ENCODE measurements at places on chromosomes 7 and 10.

DNA sequence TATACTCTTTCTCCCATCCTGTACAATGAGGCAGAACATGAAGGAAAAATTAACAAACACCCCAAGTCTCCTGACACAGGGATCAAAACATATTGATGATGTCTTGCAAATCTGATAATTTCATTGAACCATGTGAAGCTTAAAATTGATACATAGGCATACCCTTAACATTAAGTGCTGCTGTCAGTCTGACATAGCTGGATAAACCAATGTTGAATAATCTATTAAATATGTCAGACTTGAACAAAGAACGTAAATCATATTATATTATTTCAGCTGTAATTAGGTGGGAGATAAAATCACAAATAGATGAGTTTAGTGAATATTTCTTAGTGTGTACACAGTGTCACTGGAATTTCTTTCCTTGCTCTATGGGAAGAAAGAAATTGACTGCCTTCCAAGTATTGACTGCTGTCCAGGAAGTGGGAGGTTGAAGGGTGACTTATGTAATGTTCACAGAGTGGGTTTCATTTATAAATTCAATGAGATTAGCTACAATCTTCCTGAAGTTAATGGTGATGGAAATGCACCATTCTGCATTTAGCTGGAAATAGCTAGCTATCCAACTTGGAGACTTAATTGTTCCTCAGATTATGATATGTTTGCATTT is 170.8 kb downstream of the AUTS2 start:
- DNase-seq = no peak

DNA sequence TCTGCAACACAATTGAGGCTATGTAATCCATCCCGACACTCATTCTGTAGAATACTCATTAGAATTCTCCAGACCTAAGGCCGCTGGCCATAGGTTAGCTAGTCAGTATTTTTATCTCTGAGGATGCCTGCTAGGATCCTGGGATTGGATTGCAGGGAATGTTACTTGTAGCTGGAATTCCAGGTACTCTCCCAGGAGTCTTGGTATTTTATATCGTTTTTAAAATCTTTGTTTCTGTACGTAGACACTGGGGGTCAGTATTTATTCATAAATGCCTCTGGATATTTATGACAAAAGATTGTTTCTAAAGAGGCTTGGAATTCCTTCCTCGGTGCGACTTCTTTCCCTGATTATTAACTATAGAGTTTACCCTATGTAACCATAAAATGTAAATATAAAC is 40.1 kb downstream of the BPGM start:
- DNase-seq = no peak

DNA sequence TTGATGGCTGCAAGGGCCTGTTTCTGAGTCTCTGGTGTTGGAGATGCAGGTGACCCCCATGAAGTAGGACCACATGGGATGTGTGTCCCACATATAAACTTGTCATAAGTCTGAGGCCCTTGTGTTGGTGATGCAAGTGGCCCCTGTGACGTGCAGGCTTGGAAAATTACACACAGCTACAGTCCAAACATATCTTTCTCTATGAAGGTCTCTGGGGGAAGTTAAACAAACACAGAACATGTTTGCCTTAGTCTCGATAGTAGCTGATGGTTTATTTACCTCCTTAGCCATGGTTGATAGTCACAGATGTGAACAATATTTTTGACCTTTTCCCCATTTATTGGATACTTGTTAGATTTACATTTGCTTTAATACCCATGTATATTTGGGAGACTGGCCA is 64.7 kb downstream of the ADCY1 start:
- no peak for DNase-seq

DNA sequence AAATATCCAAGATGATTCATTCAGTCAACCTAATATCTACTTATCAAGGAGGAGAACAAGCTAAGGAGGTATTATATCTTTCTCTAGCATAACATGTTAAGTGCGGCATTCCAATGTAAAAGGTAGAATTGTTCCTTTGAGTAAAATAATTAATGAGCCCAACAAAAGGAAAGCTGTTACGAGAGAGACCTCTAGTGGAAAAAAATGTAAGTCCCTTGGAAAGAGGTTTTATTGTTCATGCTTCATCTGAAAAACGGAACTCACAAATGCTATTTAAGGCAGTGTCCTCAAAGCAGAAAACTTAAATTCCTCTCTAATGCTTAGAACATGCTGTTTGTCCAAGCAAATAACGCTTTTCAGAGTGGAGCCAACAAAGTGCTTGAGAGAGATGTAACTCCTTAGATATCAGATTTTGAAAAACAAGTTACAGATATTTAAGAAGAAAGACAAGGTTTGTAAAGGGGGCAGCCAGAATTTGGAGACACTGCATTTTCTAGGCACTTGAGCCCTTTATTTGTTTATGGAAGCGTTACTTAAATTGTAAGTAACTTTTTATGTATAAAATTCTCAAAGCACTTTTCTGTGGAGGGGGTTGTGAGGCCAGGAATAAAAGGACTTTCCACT is 119.9 kb downstream of the TFEC start:
- DNase-seq = peak; percentile 39

- no peak for DNase-seq
These were observed 111.3 kb downstream of the PTPN20 start for GRCh38 chr10:47022311-47023131.

- no peak for DNase-seq
These were observed 45.3 kb downstream of the STARD3NL start for GRCh38 chr7:38223306-38223705.

GRCh38 chr7:94397722-94398121 is 3.0 kb downstream of the COL1A2 start:
- DNase-seq = no peak

DNA sequence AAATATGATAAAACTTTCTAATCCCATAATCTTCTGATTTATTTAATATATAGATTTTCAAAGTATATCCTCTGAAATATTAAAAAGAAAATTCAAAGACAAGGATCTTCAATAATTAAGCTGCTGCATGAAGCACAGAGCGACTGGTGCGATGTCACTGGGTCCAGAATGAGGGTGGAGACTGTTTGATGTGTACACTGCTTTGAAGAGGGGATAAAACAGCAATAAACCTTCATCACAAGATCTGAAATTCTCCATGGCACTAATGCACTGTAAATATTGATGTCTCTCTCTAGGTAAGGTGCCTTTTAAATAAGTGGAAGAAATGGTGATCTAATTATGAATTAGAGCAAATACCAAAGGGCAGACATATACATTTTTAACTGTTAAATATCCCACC is 337.8 kb downstream of the PARD3 start:
- no peak for DNase-seq

GRCh38 chr7:105131033-105131656 is 117.1 kb downstream of the KMT2E start:
- no peak for DNase-seq

DNA sequence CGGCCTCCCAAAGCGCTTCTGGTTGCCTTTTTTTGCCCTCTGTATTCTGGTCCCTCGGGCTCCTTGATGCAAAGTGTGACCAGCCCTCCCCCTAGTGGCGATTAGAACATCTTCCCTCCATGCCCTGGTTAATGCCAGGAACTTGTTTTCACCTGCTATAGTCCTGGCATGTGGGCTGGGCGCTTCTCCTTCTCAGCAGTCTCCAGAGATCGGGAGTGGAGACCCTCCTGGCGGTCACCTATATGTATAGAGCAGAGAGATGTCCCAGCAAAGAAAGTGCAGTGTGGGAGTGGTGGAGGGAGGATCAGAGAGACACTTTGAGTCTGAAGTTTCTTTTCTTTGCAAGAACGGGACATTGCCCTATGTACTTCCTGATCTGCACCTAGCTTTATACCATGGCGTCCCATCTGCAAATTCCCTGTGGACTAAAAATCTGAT is 264.1 kb downstream of the OTUD1 start:
- DNase-seq = no peak

DNA sequence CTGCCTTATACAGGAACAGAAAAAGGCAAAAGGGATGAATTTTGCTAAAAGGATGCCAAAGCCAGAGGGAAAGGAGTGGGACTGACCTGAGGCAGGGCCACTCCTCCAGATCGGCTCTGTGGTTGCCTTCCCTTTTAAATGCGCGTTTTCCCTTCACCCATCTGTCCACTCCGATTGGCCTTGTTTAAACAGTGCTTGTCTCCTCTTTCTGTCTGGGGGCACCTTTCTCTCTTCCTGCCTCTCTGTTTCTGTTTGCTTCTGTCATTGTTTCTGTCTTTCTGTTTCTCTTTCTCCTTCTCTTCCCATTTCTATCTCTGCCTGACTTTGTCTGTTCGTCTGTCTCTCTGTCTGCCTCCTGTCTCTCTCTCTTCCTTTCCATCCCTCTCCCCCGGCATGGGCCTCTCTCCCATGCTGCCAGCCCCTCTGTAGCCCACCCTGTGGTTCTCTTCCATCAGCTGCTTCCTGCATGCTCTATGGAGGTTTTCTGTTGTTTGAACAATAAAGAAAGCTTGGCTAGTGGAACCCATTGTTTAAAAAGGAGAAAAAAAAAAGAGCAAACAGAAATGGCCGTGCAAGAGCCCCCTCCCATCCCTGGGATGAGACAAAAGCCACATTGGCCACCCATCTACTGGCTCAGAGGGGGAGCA is 29.5 kb upstream of the HSPB1 start:
- no peak for DNase-seq

- DNase-seq = peak; percentile 18
These were observed 1.6 kb downstream of the FZD8 start for GRCh38 chr10:35640474-35640873.

DNA sequence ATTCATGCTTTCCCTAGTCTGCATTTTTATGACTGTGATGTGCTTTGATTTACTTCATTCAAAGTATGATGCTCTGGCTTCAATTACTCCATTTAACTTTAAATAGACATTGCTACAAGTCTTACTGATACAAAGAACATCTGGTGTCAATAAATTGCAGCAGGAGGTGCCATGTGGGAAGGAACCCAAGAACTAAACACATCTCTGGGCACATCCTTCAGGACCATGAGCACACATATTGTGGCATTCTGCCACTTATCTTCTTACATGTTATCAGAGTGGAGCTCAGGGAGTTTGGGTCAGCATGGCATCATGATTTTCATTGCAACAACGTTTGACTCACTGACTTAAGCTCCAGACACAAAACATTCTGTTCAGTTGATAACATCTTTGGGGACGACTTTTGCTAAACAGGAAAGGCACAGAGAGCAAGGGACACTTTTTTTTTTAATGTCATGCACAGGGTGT is 227.0 kb downstream of the DKK1 start:
- DNase-seq = no peak

DNA sequence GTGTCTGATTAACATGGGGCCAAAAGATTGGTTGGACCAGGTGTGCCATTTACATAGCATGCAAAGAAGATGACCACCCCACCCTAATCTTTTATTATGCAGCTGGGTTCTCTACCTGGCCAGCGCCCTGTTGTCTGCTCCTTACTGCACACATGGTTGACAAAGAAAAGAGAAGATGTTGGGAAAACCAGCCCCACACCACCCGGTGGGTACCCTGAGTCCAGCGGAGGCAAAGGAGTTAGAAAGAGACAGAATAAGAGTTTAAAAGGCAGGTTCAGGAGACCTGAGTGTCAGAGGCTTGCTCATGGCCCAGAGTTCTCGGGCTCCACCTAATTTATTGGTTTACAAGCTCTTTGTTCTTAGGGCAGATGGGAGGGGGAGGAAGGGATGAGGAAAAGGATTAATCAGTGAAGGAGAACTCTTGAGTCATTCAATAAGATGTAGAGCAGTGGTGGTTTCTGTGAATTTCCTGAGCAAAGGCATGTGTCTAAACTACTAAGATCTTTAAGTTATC is 24.1 kb upstream of the ABCA13 start:
- no peak for DNase-seq

GRCh38 chr7:140607441-140607989 is 33.1 kb downstream of the DENND2A start:
- no peak for DNase-seq

DNA sequence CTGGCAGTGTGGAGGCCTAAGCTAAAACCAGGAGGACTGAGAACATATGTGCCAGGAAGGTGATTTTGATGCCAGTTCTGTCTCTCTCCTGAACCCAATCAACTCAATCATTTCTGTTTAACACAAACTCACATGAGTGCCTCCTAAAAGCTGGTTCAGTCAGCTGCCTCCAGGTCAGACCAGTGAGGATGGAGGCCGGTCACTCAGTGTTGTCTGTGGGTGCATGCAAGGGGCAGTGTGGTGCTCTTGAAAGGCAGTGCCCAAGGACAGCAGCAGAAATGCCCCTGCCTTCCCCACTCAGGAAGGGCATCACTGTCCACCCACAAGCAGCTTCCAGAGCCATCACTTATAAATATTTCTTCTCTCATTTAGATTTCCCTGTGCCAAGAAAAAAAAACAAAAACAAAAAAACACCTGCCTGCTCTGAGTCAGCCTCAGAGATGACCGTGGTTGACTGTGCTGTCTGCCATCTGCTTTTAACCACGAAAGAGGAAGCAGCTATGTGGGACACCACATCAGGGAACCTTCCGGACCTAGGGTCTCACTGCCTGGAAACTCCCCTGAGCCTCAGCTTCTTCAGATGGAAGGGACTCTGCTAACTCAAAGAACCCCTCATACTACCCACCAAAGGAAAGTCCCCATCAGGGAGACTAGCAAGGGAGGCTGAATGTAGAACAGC is 39.1 kb downstream of the VOPP1 start:
- DNase-seq = peak; percentile 27
